Right atrium auricular region (tissue), 2 donors: ENCODE measurements at places on chromosomes 6 and 20. TPM values are rescaled to one million over a fixed set of nuclear protein-coding genes. Genes with fewer than 3 reads are reported as not detected.

The DDX39B gene
- total RNA-seq, result 119 TPM

The ZNF391 gene
- total RNA-seq, result 0.89 TPM

The FGD2 gene
- 8.0 TPM for total RNA-seq

The PRPH2 gene
- 1.1 TPM for total RNA-seq

The NKAIN4 gene
- not detected for total RNA-seq

The ANKRD6 gene
- total RNA-seq, result 9.2 TPM

The HNF4A gene
- total RNA-seq, result not detected

The HLA-A gene
- 536 TPM for total RNA-seq

The DEFB132 gene
- total RNA-seq, result not detected

The YTHDF1 gene
- 15.7 TPM for total RNA-seq

The TBXT gene
- total RNA-seq, result not detected

The DNAH8 gene
- 0.04 TPM for total RNA-seq

The TMC2 gene
- not detected for total RNA-seq

The IFNGR1 gene
- total RNA-seq, result 143 TPM
